ENCODE measurements at places on chromosomes 2 and 18.

DNA sequence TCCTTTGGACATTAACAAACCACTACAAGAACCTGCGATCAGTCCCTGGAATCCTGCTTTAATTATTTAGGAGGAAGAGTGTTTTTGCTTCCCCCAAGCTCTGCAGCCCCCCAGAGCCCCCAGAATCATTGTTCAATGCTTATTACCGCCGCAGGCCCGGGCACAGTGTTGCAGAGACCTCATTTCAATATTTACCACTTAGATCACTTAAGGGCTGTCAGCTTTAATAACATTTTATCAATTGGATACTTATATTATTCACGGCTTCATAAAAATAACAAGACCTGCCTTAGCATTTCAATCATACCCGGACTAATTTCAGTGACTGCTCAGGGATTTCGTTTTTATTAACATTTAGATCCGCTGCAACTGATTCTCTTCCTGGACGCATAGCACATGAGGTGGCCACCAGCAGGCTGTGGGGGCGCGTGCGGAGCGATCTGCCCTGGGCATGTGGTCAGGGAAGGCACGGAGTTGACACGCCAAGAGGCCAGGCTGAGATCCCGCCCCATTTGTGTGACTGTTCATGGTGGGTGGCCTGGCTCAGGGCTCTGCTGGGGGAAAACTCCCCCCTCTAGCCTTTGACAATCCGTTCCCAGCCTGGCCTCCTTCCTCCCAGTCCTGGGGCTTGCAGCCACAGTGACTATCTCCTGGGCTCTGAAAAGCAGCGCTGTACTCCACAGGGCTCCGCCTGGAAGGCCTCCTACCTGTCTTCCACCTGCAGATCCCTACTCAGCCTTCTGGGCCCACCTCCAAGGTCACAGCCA lies 267.6 kb downstream of the SRBD1 start:
- no peak for DNase-seq

DNA sequence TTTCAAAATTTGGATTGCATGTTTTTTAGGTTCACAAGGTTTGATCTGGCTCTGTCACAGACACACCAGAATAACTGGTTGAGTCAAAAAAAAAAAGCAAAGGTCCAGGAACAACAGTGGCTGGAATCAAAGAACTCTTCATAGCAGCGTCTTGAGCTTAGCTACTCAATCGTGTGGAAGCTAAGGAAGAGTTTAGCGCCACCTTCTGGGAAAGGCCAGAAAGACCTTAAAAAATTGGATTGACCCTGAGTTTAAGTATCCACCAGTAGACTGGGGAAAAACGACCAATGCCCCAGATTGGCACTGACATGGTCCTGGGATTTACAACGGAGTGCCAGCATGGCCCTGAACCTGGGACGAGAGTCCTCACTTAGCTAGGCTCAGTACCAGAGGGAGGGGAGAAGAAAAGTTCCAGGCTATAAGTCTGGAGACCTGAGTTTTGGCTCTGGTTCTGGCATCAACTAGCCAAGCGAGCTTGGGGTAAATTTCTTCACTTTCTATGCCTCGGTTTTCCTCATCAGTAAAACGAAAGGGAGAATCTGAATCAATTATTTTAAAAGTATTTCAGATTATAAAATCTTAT lies 71.1 kb upstream of the TFCP2L1 start:
- DNase-seq = no peak

DNA sequence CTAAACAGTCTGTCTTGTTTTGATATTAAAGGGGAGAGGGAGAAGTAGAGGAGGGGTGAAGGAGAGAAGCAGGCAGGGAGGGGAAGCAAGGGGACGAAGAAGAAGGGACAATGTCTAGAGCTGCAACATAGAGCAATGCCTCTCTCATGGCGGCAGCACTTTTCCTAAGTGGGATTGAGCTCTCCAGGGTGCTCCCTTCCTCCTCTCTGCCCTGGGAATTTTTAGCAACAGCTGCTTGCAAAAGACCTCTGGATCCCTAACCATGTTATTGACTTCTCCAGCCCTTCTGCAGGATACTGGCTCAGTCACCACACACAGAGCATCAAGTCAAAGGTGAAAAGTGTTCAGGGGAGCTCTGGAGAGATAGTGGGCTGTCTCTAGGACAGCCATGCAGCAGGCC lies 734.9 kb downstream of the EPHA4 start:
- DNase-seq = no peak

GRCh38 chr2:192407692-192408091 lies 213.0 kb upstream of the TMEFF2 start:
- no peak for DNase-seq

GRCh38 chr2:172550419-172550818 lies 5.5 kb upstream of the PDK1 start:
- DNase-seq = no peak

- DNase-seq = no peak
Measured at GRCh38 chr2:95298486-95299111, 1.5 kb downstream of the KCNIP3 start.

- DNase-seq = peak; percentile 62
Measured at GRCh38 chr2:127050803-127051115, 56.2 kb downstream of the BIN1 start.

GRCh38 chr2:146229508-146230155 lies 1615.2 kb upstream of the ACVR2A start:
- no peak for DNase-seq
